Activated CD8-positive, alpha-beta memory T cell treated with anti-CD3 and anti-CD28 coated beads, Interleukin-2, amount 50 U/mL, for 4 hours (primary cell): ENCODE measurements at places on chromosomes 16 and 17.

DNA sequence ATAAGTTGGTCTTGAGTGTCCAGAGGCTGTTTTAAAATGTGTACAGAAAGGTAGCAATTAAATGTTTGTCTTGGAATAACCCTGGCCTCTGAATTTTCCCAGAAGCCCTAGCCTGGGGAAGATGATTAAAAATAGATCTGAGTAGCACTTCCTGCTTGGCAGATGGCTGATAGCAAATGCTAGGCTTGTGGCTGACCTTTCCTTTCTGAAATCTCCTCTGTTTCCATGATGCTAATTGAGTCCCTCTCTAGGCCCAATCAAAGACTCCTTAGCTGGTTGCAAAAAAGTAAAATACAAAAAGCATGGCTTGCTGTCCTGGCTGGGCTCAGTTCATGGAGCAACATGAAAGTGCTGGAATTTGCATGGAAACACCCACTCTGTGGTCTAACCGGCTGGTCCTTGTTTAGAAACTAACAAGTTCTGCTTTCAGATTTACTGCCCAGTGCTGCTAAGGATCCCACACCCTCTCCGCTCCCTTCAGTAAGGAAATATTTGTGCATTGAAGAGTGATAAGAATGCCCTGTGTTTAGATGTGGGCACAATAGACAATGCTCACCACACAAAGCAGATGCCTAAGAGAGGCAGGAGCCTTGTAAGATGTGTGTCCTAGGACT, 40.8 kb downstream of the YPEL2 start:
- DNase-seq, result no peak

- DNase-seq, result no peak
Measured at GRCh38 chr16:73025151-73025855, 22.6 kb downstream of the ZFHX3 start.

DNA sequence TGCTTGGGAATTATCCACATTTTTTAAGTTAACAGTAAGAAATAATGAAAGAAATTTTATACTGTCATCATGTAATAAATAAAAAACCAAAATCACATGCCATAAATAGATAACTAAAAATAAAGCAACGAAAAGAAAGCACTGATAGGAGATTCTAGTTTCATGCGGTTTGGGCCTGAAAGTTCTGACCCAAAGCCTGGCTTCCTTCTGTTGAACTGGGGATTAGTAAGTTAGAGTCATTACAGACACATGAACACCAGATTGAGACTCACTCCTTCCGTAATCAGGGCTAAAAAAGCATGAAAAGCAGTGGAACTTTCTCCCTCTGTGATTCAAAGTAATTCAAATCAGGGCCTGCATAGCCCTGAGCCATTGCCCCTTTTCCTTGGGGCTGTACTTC, 13.2 kb upstream of the SLC6A2 start:
- no peak for DNase-seq

DNA sequence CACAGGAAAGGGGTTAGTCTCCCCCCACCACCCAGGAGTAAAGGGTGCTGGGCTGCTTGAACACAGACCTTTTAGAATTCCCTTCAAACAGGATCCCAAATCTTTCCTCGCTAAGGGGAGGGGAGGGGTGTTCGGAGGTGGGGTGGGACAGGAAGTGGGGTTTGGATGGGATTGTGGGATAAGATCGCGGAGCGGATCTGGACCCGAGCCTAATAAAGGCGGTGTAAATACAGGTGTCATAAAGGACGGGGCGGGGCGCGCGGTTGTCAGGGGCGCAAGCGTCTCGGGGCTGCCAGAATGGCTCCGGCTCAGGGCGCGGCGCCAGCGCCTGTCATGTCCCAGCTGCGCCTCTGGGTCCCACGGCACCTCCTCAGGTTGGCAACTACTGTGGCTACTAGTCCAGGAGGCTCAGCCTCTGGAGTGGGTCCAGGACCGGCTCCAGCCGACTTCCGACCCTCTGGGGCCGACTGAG, 59.8 kb upstream of the FBXO47 start:
- no peak for DNase-seq

- DNase-seq, result no peak
Measured at GRCh38 chr16:51845586-51846305, 694.7 kb upstream of the SALL1 start.

GRCh38 chr17:56289321-56289720, 136.0 kb downstream of the ANKFN1 start:
- no peak for DNase-seq

DNA sequence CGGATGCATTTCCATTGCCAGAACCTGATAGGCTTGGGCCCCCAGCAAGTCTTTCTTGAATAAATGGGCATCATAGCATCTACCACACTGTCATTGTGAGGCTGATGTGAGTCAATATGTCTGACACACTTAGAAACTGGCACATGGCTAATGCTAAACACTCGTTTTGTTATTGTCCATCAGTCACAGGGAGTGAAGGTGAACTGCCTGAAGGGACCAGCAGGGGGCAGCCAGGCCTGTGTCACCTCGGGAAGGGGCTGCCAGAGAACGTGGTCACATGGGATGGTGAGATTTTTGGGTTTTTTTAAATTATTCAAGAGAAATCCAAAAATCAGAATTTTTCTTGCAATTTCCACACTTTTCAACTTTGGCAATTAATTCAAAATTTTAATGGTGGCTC, 831 bp upstream of the RCVRN start:
- no peak for DNase-seq

DNA sequence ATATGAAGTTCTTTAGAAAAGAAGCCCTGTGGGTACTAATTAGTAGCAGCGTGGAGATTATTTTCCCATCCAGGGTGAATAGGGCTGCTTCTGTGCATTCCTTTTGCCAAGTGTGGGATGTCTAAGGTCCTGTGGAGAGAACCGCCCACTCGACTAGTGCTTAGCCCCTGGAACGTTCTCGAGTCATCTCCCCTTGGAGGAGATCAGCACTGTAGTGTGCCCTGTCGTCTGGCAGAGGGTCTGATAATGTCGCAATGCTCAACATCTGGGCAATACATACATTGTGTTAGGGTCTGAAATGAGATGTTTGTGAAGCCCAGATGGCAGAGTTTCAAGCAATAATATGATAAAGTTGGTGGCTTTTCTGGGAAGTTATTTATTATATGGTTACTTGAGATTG, 64.8 kb downstream of the SPECC1 start:
- DNase-seq, result no peak

GRCh38 chr17:36209575-36209974, 1.3 kb upstream of the CCL4L2 start:
- no peak for DNase-seq

DNA sequence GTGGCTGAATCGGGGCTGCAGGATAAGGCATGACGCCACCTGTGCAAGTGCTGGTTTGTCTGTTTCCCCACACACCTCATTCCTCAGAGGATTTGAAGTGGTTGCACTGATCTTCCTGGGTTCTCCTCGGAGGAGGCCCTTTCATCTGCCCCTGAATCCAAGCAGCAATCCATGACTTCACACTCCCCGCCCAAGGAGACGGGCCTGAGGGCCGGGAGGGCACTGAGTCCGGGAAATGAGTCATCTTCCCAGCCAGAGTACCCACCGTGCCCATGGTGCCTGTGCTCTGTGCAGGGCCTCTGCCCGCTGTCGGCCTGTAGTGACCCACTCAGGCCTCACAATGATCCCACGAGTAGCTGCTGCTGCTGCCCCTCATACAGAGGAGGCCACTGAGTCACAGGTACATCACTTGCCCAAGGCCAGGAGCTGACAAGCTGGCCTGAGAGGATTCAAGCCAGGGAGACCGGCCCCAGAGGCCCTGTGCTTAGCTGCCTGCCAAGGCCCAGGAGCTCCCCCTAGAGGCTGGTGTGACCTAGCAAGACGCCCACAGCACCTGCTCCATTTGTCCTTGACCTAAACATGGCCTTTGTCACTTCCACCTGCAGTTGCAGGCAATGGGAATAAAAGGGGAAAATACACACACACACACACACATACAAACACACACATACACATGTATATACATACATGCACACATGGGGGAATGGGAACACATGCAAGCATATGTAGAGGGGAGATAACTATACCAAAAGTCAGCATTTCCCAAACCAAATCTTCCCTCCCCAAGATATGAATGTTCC, 240.0 kb downstream of the C16orf95 start:
- no peak for DNase-seq

GRCh38 chr16:79079656-79080420, 520.7 kb downstream of the MAF start:
- no peak for DNase-seq

DNA sequence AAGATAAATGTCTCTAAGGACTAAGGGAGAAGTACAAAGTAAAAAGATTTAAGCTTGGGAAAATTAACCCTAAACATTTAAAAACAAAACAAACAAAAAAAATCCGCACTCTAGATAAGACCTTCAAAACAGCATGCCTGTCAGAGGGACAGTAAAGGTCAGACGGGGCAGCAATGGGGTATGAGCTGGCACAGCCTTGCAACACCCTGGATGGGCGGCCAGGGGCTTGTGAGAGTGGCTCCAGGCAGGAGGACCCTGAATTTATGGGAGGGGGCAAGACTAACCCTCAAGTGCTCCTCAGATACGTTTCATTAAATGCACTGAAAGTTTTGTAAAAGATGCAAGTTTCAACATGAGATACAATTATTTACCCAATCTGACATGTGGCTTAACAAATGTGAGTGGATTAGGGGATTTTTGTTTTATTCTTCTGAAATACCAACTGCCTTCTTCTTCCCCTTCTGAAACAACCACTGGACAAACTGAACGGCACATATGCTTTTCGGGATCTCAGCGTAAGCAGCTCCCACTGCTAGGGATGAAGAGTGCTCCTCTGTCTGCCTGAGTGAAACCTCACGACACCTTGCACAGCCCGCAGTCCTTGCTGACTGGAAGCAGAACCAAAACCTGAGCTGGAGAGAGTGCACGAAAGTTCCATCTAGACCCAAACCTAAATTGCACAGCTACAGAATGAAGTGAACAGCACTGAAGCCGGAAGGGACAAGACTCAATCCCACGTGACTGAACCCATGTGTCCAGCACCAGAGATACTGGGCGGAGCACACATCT, 128.4 kb downstream of the ANKRD11 start:
- DNase-seq, result no peak

- DNase-seq, result no peak
Measured at GRCh38 chr17:33267271-33267790, 25.8 kb downstream of the ASIC2 start.

- no peak for DNase-seq
Measured at GRCh38 chr16:54055864-54056263, 230.7 kb downstream of the IRX3 start.

- no peak for DNase-seq
Measured at GRCh38 chr16:77690416-77690815, 31.9 kb upstream of the NUDT7 start.

DNA sequence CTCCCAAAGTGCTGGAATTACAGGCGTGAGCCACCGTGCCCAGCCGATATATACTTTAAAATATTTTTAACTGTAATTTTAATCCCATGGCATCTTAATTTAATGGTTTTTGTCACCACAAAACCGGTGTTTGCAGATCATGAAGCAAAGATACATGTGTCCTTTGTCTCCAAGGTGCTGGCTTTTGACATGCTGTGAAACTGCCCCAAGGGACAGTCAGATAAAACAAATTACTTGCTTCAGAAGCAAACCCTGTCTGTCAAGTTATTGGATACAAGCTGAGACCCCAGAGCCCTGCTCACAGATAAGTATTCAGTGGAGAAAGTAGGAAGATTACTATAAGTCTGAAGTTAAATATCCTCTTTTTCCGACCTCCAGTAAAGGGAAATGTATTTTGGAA, 39.8 kb downstream of the ARL4D start:
- DNase-seq, result no peak

GRCh38 chr17:1578029-1578428, 15.4 kb upstream of the PITPNA start:
- no peak for DNase-seq

DNA sequence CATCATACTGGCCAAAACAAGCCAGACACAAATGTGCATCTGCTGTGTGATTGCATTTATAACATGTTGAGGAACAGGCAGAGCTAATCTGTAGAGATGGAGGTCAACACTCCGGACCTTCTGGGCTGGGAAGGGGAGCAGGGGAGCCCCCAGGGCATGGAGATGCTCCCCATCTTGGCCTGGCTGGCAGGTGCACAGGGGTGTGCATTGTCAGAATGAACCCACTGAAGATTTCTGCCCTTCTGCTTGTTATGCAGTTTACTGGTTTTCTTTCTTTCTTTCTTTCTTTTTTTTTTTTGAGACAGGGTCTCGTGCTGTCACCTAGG, 146.9 kb downstream of the CMIP start:
- DNase-seq, result no peak

- no peak for DNase-seq
Measured at GRCh38 chr17:81899514-81900166, 2.4 kb upstream of the NPB start.

- no peak for DNase-seq
Measured at GRCh38 chr17:42559075-42559474, 2.9 kb upstream of the COASY start.

DNA sequence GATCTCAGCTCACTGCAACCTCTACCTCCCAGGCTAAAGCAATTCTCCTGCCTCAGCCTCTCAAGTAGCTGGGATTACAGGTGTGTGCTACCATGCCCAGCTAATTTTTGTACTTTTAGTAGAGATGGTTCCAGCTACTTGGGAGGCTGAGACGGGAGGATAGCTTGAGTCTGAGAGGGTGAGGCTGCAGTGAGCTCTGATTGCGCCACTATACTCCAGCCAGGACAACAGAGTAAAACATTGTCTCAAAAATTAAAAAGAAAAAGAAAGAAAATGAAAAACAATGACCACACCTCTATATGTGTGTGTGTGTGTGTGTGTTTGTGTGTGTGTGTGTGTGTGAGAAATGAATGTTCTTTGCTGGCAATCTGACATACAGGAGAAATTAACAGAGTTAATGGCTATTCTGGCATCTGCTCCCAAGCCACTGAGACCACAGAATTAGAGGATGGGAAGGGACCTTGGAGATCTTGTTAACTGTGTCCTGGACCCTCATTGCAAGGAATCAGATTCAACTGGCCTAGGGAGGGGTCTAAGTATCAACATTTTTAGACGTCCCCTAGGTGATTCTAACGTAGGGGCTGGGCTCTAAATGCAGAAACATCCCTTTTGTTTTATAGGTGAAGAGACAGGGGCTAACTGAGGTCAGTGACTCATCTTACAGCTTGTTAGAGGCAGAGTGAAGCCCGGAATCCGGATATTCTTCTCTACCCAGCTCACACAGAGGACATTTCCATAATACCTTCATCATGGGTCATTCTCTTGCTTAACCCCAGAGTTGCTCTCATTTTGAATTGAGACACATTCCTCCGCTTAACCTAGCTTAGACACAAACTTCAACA, 16.4 kb upstream of the MARCHF10 start:
- DNase-seq, result no peak

GRCh38 chr17:49570540-49571242, 5.0 kb upstream of the NXPH3 start:
- DNase-seq, result no peak

GRCh38 chr16:10852948-10853347, 24.1 kb upstream of the CIITA start:
- DNase-seq, result no peak

GRCh38 chr16:78742501-78743283, 643.2 kb downstream of the WWOX start:
- peak; percentile 68 for DNase-seq

- DNase-seq, result no peak
Measured at GRCh38 chr16:7330709-7331108, 1.9 kb upstream of the RBFOX1 start.
